ENCODE measurements at places on chromosomes 5 and 9.

DNA sequence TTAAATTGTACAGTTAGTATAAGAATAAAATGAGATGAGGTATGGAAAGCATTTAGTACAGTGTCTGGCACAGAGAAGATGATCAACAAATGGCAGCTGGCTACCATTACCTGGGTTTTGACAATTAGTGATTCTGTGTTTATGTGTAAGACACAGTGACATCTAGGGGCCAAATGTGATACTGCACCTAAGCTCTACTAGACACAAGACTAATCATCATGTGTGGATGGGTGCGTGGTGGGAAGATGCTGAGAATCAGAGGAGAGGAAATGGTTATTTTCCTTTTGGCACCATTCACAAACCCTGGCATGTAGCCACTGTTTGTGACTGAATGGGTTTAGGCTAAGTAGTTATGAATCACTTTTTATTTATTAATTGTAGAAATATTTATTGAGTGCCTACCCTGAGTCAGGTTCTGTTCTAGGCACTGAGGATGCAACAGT lies 109.8 kb upstream of the TBC1D2 start:
- DNase-seq, result peak; percentile 17

DNA sequence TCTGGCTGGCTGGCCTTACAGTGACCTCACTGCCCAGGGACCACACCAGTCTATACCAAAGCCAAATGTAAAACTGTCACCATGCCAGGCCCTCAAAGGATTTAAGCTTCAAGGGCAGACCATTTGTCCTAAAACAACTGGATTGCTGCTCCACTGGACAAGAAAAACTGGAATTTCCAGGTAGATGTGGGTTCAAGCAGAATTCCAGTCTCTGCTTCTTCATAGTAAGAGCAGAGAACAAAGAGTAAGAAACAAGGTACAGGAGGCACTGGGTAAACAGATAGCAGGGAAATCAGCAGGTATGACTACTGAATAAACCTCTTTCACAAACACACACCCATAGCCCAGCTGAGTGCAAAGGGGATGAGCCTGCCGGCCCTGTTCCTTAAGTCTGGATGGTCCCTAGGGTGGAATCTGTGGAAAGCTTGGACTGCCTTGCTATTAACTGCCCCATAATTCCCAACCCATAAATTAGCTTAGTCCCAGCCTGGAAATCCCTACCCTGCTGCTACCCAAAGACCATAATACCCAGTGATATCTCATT lies 5.5 kb downstream of the B4GALT1 start:
- DNase-seq, result peak; percentile 8

DNA sequence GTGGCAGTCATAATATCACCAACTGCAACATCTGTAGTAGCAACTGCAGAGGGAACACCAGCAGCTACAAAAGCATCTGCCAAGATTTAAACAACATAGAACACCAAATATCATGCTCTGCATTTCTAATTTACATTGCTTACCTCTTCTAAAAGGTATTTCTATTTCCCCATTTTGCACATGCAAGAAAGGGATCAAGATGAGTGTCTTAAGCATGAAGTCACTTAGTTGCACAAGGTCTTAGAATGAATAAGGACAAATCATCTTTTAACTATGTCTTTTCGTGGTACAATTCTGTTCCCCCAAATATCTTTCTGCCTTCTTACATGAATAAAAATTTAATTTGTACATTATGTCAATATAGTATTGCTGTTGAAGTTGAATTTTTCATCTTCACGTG lies 1746.4 kb downstream of the EFNA5 start:
- DNase-seq, result no peak

DNA sequence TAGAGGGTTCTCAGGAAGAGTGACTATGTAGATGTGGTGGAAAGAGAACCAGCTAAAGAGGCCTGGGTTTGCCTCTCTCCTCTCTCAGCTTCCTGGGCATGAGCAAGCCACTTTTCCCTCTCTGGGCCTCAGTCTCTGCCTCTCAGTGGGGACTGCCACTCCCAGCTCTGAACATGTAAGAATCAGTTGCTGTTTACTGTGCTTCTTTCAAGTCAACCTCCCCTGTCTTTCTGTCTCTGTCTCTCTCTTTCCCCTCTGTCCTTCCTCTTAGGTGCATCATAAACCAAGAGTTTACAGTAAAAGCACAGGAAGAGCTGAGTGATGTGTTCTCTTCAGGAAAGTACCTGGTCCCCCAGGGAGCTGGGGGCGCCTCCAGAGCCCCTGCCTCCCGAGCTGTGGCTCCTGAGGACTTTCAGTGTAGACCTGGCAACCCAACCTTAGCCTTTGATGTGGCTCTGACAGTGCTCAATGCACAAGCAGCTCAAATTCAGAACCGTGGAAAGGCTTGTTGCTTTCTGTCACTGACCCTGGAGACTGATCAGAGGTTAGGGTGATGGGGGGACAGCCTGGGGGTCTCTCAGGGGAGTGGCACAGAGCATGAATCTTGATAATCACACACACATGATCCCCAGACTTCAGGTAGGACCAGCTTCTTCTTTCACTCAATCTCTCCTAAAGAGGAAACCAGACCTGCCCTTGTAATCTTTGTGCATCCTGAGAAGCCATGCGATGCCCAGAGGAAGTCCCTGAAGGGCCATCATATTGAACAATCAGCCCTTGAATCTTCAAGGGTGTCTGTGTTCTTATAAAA lies 59.4 kb upstream of the TNFSF8 start:
- DNase-seq, result no peak

DNA sequence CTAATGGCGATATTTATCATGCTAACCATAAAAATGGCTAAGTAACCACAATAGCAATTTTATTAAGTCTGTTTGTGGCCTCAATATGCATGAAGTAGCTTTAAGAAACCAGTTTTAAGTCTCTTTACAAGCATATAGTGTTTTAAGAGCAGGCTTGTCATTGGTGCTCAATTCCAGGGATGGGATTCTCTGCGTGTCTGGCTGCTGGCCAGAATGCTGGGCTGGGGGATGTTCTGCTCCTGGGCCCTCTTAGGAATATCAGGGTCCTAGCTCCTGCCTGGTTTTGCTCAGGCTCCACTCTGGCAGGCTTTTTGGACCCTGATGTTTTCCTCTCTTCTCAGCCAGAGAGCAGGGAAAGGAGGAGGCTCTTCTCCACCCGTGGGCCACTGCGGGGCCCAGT lies 127.2 kb downstream of the PDE8B start:
- DNase-seq, result no peak

- DNase-seq, result no peak
These were observed 40.7 kb upstream of the ADAMTS2 start for GRCh38 chr5:179385914-179386313.

DNA sequence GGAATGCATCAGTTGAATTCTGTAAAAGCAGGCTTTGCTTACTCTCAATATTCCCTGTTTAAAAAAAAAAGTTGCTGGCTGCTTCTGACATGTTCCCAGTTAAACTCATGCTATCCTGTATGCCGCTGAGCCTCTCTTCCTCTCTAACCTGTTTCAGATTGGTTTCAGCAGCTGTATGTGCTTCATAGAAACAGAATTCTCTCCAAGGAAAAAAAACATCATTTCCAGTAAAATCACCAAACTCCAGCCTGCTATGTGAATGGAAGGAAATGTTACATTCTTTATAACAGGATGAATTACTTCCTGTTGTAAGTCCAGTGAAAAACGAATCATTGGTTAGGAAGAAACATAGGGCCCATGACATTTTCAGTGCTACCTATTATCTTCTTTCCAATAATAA lies 25.7 kb upstream of the KCNV2 start:
- no peak for DNase-seq

GRCh38 chr5:59139695-59140094 lies 556.8 kb downstream of the RAB3C start:
- no peak for DNase-seq

GRCh38 chr5:28543473-28544098 lies 1505.2 kb upstream of the CDH9 start:
- no peak for DNase-seq

Measured in HFFc6 (cell line).